ENCODE measurements at places on chromosomes 16 and 17.

DNA sequence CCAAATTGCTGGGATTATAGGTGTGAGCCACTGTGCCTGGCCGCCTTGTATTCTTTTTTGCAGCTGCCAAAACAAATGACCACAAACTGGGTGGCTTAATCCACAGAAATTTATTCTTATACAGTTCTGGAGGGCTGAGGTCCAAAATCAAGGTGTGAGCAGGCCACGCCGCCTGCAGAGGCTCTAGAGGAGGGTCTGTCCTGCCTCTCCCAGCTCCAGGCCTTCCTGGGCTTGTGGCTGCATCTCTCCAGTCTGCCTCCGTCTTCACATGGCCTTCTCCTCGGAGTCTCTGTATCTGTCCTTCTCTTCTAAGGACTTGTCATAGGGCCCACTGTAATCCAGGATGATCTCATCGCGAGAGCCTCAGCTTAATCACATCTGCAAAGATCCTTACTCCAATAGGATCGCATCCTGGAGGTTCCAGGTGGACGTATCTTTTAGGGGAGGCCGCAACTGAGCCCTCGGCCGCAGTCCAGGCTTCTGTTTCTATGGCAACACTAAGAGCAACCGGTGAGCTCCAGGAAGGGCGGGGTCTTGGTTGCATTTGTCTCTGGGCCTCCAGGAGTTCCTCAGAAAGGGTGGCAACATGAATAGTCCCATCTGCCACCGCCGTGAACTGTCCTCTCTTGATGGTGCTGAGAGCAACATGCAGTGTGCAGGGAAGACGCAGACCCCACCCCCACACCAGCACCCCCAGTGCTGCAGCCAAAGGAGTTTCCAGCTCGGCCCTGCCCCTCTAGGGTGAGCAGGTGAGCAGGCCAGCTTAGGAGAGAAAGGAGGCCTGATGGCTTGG lies 29.5 kb upstream of the CREBBP start:
- DNase-seq: no peak

- DNase-seq: no peak
These were observed 15.0 kb downstream of the PAFAH1B1 start for GRCh38 chr17:2608350-2608913.

- no peak for DNase-seq
These were observed 241.1 kb downstream of the WWOX start for GRCh38 chr16:78340590-78340989.

GRCh38 chr17:50638606-50638965 lies 3.9 kb downstream of the ABCC3 start:
- DNase-seq: no peak
